ENCODE measurements at places on chromosomes 6 and 20. TPM values are rescaled to one million over a fixed set of nuclear protein-coding genes. Genes with fewer than 3 reads are reported as not detected.

The NHSL1 gene
- 64.3 TPM for total RNA-seq

The EMILIN3 gene
- total RNA-seq = 0.15 TPM

The ZKSCAN4 gene
- 3.9 TPM for total RNA-seq

The CFAP206 gene
- 0.97 TPM for total RNA-seq

The AVP gene
- total RNA-seq = not detected

The TEAD3 gene
- 1.8 TPM for total RNA-seq

The TMEM244 gene
- total RNA-seq = not detected

The MYCT1 gene
- total RNA-seq = 156 TPM

The BPIFA3 gene
- total RNA-seq = not detected

The SPATS1 gene
- not detected for total RNA-seq

The LRRC1 gene
- 8.7 TPM for total RNA-seq

The CAGE1 gene
- total RNA-seq = not detected

The RBM24 gene
- 5.5 TPM for total RNA-seq

- DNase-seq = no peak
Measured at GRCh38 chr6:98678481-98678880, 155.9 kb upstream of the POU3F2 start.

GRCh38 chr20:47921408-47921807 is 136.1 kb upstream of the SULF2 start:
- no peak for DNase-seq

- DNase-seq = no peak
Measured at GRCh38 chr20:2804852-2805688, 4.6 kb upstream of the CPXM1 start.

- DNase-seq = no peak
Measured at GRCh38 chr6:9583753-9584352, 831.0 kb downstream of the TFAP2A start.

DNA sequence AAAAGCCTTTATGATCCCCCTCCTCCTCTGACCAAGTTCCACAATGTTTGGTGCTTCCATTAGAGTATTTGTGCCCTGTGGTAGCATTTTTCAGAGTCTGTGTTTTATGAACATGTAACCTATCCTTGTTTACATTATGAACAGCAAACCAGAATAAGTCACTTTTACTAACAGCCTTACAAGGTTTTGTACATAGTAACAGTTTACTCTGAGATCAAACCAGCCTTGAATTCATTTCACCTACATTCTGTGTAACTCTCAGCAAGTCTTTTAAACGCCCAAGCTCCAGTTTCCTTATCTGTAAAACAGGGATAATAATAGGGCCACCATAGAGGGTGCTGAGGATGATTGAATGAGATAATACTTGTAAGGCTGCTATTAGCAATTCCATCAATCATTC is 175.0 kb downstream of the PHACTR1 start:
- DNase-seq = no peak

- no peak for DNase-seq
Measured at GRCh38 chr6:37556881-37557644, 57.4 kb upstream of the CCDC167 start.

DNA sequence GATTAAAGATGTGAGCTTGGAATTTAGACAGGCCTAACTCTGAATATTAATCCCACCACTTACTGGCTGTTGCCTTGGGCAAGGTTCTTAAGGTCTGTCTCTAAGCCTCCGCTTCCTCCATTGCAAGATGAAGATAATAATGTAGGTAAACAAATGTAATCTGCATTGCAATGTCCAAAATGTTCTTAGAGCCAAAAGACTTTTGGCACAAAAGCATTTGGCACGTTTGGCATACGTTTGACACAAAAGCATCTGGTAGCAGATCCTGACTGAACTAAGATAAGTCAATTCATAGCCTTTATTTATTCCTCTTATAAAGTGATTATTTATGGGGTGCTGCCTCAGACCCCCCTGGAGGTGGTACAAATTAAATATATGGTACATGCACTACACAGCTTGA is 229.9 kb upstream of the STXBP5 start:
- DNase-seq = no peak

DNA sequence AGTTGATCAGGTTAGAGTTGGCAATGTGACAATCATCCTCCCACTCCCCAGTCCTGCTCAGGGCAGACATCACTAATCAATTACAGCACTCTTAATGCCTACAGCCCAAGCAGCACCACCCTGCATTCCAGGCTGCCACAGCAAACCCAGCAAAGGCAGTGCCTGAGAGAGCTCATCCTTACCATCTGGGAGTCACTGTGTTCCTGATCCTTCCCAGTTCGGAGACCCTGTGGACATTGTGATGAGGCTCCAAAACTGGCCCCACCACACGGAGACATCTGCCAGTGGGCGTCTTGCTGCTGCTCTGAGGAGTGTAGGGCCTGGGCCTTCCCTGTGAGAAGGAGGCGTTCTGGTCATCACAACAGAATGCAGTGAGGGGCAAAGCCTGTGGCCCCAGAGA is 216.5 kb upstream of the CST7 start:
- no peak for DNase-seq

GRCh38 chr6:155330133-155330734 is 15.9 kb upstream of the TFB1M start:
- DNase-seq = no peak

- no peak for DNase-seq
Measured at GRCh38 chr6:7697820-7698623, 27.9 kb upstream of the BMP6 start.

GRCh38 chr6:105363100-105363754 is 39.7 kb downstream of the PREP start:
- DNase-seq = no peak

DNA sequence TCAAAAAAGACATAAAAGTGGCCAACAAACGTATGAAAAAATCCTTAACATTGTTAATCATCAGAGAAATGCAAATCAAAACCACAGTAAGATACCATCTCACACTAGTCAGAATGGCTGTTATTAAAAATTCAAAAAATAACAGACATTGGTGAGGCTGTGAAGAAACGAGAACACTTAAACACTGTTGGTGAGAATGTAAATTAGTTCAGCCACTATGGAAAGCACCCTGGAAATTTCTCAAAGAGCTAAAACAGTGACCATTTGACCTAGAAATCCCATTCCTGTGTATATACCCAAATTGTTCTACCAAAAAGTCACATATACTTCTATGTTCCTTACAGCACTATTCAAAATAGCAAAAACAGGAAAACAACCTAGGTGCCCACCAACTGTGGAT is 24.9 kb upstream of the NT5E start:
- no peak for DNase-seq

DNA sequence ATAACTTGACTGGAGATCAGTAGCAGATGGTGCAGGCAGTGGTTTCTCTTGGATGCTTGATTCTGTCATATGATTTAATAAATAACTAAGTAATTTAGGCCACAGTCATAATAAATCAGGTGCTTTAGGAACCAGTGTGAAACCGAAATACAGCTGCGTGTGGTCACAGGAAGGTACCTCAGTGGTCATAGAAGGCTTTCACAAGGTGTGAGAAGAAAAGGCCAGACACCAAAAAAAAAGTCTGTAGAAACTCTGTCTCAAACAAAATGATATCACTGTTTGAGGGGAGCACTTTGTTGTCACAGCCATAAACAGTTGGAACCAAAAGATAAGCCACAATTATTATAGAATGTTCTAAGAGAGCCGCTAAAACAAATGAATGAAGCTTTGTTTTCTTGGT is 56.5 kb downstream of the ARMC2 start:
- DNase-seq = no peak

DNA sequence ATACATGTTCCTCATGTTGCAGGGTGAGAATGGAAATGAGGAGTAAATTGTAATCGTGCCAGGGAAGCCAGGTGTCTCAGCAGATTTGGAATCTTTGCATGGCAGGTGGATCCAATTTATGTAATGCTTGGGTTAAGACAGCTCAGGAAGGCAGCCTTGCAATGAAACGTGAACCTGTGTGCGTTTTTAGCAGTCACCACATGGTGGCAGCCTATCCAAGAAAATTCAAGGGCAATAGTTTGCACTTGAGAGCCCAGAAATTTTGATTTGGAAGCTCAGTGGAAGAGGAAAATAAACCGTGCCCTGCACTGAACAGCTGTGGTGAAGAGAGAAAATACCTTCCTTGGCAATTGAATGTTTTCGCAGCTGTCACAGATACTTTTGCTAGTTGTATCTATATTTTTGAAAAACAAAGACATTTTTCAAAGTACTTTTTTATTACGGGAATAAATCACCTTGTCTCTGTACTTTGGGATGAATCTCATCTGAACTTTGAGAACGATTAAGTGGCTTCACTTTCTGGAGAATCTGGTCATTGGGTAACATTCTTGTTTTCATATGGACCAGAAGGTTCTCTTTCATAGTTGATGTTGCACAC is 26.5 kb downstream of the MTHFD1L start:
- peak; percentile 78 for DNase-seq

DNA sequence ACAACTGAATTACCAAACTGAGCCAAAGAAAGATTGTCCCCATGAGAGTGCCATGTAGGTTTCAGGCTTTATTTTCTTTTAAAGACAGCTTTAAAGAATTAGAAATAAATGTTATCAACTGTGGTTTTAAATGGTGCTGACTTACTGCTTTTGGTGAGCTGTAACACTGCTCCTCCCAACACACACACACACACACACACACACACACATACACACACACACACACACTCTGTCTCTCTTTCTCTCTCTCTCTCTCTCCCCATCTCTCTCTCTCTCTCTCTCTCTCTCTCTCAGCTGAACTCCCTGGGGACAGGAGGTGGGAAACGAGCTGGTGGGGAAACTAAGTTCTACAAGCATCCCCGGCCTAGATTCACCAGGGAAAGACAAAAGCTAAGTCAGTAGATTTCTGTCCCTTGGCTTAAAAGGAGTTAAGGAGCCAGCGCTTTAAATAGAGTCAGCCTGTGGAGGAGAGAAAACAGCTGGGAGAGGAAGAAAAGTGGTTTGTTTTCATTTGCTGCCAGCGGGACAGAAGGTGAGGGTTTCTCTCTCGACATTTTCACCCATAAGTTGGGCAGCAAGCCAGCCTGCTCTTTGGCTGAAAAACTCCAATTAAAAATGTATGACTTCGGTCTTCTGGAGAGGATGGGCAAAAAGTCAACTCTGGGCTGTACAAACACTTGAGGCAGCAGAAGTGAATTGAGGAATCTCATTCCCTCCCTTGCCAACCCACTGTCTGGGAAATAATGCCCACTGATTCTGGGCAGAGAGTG is 27.4 kb downstream of the CBLN4 start:
- DNase-seq = no peak

Measured in glomerular endothelial cell (primary cell).